ENCODE measurements at places on chromosomes 1 and 21.
A peak's percentile ranks its signal among the peaks of the same experiment; 100 is the strongest.

DNA sequence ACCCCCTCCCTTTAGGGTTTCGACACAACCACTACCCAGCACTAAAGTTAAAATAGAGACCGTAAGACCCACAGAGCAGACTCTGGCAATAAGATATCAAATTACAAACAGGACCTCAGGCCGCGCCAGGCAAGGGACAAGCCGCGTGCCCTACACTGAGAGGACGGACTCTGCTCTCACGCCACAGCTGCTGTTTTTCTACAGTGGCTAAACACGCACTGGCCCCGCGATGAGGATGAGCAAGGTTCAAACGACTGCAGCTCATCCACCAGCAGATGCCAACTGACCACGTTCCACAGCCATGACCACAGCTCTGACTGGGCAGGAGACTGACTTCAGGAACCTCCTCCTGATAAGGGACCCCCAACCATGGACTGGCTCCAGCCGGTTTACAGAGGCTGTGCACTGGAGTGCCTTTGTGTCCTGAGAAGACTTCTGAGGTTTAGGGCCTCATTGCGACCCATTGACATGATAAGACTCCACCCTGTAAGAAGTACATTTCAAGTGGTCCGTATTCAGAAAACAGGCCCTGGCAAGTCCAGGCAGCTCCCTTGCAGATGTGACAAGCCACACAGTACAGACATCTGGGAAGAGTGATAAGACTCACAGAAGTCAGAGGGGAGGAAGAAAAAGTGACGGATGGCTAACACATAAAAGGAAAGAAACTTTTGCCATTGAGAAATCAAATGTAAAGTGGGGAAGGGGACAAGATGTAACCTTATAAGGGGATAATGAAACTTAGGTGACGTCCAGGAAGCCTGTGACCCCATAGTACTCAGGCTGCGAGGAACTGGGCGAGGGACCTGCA, 1.5 kb upstream of the KRTAP10-6 start:
- no peak for DNase-seq

DNA sequence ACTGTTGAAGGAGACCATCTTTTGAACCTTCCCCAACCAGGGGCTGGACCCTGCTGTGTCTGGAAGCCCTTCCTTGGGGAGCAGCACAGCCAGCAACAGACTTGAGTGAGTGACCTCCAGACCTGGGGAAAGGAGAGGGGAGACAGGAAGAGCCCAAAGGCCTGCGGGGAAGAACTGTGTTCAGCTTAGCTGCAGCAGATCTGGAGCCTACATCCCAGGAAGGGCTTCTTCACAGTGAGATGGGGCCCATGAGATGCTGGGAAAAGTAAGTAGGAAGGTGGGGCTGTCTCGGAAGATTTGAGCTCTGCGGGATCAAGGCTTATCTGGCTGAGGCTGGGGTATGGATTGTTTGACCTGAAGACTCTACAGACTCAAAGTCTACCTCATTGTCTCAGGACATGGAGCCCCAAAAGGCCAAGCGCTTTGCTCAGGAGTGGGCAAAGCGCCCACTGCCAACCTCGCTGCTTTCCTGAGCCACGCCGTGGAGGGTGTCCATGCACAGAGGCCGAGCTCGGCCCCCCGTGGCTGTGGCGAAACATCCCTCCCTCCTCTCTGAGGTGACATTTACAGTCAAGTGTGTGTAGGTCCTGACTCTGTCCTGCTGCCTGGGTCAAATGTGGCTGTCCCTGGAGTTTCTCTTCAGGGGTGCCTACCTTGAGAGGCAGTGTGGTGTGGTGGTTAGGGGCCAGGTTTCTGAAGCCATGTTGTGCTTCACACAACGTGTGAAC, 24.5 kb downstream of the SPOCD1 start:
- DNase-seq, result no peak

- DNase-seq, result no peak
These were observed 6.7 kb downstream of the MYCL start for GRCh38 chr1:39894884-39895495.

- DNase-seq, result no peak
These were observed 111.1 kb downstream of the FNBP1L start for GRCh38 chr1:93559045-93559444.

GRCh38 chr1:224739303-224739996, 123.3 kb downstream of the CNIH3 start:
- no peak for DNase-seq

- DNase-seq, result no peak
These were observed 310.5 kb downstream of the PRDM2 start for GRCh38 chr1:14010476-14010875.

- DNase-seq, result no peak
These were observed 121.7 kb downstream of the SIPA1L2 start for GRCh38 chr1:232508130-232508701.

DNA sequence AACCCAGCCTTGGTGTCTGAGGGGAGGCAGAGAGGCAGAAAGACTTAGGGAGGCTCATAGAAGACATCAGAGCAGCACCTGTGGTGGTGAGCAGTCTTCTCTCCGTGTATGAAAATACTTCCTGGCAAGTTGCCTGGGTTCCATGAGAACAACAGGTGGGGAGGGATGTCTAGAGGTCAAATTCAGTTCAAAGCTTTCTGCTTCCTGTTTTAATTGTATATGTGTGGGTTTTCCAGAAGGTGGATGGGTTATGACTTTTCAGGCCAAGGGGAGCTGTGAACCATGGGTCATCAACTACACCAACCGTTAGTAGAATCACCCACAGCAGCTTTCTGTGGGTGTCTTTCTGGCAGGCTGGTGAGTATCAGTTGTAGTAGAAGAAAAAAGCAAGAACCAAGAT, 4.1 kb upstream of the FCRL2 start:
- DNase-seq, result no peak

- no peak for DNase-seq
These were observed 14.2 kb downstream of the RIMS3 start for GRCh38 chr1:40651138-40651857.

DNA sequence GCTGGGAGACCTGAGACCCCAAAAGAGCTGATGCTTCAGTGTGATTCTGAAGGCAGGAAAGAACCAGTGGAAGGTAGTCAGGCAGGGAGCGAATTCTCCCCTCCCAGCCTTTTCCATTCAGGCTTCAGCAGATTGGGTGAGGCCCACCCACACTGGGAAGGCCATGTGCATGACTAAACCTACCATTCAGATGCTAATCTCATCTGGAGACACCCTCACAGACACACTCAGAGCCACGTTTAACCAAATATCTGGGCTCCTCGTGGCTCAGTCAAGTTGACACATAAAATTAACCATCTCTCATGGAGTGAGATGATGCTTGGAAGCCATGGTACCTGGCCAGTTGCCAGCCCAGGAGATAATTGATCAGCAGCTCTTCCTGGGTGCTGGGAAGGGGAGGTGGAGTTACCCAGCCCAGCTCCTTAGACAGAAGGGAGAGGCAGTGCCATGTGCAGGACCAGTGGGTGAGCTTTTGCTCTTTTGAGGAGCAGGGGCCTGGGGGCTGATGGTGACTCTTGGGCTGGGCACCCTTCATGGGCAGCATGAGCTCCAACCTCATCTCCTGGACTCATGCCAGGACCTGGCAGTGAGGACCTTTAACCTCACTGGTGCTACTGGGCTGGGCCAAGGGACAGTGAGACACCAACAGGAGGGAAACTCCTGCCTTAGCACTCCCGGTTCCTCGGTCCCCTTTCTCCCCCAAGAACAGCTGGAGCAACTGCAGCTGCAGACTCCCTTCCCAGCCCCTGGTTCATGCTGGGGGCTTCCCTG, 89.0 kb upstream of the ACTL8 start:
- no peak for DNase-seq

- DNase-seq, result no peak
These were observed 33.4 kb upstream of the TLR5 start for GRCh38 chr1:223176437-223176836.

DNA sequence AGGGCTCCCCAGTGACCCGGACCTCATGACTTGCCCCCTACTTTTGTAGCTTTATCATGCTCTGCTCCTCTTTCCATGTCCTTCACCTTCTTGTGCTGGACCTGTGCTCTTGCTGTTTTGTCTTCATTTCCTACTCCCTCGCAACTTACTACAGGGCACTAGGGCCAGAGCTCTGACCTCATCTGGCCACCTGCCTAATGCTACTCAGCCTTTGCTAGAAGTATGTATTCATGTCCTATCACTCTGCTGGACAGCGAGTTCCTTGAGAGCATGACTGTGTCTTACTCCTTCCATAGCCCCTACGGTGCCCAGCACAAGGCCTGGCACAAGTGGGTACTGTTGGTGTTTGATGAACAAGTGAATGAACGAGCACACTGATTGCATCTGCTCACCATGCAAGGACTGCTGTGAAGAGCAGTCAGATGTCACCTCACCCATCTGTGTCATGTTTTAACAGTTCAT, 1.9 kb downstream of the MTFR1L start:
- DNase-seq, result no peak

- DNase-seq, result no peak
These were observed 7.9 kb upstream of the TNNT2 start for GRCh38 chr1:201385299-201385891.

DNA sequence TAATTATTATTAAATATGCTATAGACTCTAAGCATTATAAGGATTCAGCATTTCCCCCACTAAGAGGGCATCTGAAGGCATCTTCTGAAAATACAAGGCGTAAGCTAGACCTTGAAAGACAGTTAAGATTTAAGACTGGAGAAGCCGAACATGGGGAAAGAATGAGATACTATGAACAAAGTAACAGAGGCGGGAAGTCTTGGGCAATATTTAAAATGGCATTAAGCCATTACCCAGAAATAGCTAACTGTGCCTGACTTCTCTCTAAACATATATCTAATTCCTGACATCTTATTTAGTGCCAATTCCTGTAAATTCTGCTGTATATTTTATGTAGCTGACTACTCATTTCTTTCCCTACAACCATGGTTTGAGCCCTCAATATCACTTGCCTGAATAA, 20.9 kb downstream of the DPH5 start:
- DNase-seq, result no peak

DNA sequence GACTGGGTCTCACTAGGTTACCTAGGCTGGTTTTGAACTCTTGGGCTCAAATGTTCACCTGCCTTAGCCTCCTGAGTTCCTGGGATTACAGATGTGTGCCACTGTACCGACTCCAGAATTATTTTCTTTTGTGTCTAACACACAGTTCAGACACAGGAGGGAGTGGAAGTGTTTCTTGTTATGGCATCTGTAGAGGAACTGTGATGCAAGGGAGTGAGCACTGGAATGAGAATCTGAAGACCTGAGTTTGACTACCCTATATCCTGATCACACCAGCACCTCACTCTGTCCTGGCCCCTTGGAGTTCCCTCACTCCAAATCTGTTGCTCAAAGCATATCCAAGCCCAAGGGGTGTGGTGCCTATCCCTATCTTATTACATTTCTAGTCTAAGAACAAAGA, 15.2 kb downstream of the OPTC start:
- DNase-seq, result no peak

DNA sequence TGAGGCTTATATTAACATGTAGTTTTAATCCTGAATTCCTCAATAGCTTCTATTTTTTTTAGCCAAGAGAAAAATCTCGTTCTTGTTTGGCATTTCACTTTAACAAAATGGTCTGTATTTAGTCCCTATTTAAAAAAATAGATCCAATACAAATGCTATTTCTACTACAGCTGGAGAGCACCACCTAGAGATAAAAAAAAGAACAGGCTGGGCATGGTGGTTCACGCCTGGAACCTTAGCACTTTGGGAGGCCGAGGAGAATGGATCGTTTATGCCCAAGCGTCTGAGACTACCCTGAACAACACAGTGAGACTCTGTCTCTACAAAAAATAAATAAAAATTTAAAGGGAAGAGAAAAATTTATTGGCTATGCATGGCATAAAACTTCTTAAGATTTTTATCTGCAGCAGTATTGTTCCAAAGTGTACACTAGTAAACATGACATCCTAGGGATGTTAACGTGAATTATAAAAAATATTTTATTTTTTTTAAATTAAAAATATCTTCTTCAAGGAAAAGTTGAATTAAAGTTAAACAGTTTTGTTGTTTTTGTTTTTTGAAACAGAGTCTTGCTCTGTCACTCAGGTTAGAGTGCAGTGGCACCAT, 4.4 kb downstream of the ST7L start:
- DNase-seq, result no peak

- no peak for DNase-seq
These were observed 371.7 kb downstream of the PTPRC start for GRCh38 chr1:199010492-199010891.

GRCh38 chr1:220487297-220487820, 40.6 kb upstream of the MARK1 start:
- peak; percentile 8 for DNase-seq

- no peak for DNase-seq
These were observed 54.2 kb downstream of the IGSF5 start for GRCh38 chr21:39799178-39799577.

DNA sequence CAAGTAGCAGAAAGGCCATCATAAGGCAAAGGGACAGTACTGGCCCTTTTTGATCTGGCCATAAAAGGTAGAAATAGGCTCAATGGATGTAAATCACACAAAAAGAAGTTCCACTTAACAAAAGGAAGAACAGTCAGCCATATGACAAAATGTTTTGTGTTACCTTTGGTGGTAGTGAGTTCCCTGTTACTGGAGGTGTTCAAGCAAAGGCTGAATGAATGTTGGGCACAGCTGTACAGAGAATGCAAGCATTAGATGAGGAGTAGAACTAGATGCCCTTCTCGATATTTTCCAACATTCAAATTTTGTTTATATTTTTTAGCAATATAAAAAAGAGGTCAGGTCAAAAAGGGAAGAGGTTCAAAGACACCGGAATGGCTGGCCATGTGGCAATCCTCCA, 20.0 kb downstream of the OLFML3 start:
- no peak for DNase-seq

GRCh38 chr21:39315603-39316445, 2.4 kb upstream of the BRWD1 start:
- no peak for DNase-seq

DNA sequence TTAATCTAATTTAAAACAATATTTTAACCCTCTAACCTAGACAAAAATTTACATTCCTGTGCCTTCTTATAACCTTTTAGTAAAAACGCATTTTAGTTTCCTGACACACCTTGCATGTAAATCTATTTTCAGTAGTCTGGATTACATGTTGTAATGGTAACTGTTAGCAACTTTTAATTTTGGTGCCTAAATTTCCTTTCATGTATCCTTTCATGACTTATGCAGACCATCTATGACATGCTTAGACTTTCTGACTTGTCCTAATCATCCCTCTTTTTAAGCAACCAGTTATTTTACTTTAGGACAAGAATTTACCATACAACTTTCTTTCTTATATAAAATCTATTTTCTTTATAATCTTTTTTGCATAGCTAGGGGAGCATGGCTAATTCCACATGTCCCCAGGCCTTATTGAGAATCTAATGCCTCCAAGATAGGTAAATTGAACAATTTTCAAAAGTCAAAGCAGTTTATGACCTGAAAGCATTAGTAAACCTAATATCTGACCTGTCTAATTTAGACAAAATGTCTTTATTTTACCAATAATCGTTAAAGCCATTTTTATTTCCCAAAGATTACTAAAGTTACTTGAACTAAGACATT, 57.5 kb upstream of the IL12RB2 start:
- DNase-seq, result no peak

GRCh38 chr1:59516881-59517280, 220.0 kb downstream of the FGGY start:
- no peak for DNase-seq

GRCh38 chr1:192952646-192953045, 106.5 kb downstream of the UCHL5 start:
- DNase-seq, result no peak

- no peak for DNase-seq
These were observed 15.0 kb downstream of the RHBG start for GRCh38 chr1:156384007-156384406.

Data from GM04504 (cell line).